ENCODE measurements at places on chromosomes 3 and 15.
A peak's percentile ranks its signal among the peaks of the same experiment; 100 is the strongest.

GRCh38 chr3:171760477-171760876 is 49.8 kb downstream of the PLD1 start:
- no peak for DNase-seq

DNA sequence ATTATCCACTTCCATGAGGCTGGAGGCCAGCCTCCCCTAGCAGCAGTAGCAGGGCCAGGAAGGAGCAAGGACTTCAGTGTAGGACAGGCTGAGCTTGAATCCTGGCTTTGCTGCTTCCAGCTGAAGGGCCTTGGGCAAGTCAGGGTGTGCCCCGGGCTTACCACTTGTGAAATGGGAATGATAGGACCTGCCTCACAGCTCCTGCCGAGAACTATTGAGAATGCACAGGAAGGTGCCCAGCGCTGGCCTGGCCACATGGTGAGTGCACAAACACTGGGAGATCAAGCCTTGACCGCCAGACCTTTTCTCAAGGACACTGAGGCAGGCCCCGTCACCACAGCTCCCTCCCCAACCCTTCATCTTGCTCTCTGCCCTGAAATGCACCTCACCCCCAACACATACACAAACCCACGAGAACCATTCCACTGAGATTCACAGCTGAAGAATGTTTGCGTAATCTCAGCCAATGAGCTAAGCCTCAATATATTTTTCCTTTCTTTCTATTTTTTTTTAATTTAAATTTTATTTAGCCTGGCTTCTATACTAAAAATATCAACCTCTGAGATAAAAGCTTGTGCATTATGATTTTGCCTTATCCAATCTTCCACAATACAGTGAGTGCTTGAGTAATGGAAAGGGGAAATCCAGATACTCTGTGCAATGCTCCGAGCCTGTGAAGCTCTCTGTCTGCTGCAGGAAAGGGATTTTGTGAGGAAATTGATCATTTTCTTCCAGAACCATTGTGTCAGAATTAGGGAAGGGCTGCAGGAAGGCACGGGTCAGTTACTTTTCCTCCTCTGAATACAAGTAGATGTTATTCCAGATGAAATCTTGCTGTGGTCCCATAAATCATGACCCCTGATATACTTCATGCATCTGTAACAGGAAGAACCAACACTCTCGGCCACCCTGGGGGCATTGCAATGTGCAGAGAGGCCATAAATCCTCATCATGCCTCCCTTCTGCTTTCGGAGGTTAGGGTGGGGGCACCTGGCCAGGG is 193.9 kb downstream of the TLE3 start:
- no peak for DNase-seq

- no peak for DNase-seq
Observed at GRCh38 chr3:53069422-53070068, 23.7 kb upstream of the SFMBT1 start.

DNA sequence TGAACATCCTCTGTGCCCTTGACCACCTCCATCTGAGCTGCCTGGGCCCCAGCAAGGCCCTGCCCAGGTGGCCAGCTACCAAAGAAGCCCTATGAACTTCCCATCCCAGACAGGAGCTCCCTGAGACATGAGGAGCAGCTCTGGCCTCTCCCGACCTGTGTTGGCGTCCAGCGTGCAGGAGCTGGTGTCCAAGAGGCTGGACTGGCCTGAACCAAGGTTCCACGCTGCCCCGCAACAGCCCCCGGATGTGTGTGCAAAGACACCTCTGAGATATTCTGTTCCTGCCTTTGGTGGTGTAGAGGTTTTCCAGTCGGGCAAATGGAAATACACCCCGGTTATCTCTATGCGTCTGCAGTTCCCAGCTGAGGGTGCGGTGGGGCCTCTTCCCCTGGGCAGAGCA is 42.1 kb downstream of the WNT7A start:
- no peak for DNase-seq

DNA sequence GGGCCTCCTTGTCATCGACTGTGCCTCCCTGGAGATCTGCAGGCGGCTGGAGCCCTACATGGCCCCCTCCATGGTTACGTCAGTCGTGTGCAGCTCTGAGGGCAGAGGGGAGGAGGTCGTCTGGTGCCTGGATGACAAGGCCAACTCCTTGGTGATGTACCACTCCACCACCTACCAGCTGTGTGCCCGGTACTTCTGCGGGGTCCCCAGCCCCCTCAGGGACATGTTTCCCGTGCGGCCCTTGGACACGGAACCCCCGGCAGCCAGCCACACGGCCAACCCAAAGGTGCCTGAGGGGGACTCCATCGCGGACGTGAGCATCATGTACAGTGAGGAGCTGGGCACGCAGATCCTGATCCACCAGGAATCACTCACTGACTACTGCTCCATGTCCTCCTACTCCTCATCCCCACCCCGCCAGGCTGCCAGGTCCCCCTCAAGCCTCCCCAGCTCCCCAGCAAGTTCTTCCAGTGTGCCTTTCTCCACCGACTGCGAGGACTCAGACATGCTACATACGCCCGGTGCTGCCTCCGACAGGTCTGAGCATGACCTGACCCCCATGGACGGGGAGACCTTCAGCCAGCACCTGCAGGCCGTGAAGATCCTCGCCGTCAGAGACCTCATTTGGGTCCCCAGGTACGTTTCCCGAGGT is 146.5 kb downstream of the LRRK1 start:
- no peak for DNase-seq

GRCh38 chr3:30567139-30567753 is 39.2 kb upstream of the TGFBR2 start:
- DNase-seq = no peak

DNA sequence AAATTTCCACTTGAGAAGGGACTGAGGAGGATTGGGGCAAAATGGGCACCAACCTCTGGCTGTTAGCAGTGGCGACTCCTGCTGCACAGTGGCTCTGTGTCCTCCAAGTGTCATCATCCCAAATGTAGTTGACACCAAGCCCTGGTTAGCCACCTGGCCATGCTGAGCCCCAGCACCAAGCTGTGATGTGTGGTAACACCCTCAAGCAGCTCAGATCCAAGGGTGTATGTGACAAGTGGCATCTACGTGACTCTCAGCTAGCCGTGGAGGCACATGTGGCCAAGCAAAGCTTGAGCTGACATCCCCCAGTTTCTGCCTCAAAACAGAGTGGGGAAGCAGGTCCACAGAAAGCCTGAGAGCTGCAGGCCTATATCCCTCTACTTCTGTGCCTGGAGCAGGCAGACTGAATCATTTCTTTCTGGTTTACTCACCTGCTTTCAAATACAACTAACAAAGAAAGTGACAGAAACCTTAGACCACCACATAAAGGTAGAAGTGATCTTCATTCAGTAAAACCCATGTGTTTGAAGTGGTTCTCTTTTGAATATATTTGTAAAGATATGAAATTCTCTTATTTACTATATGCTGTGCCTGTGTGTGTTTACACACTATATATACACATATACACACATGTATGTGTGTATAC is 40.0 kb downstream of the FOXP1 start:
- DNase-seq = peak; percentile 54

All from Kasumi-1 (cell line).